ENCODE measurements at places on chromosomes 4 and X.

- DNase-seq: no peak
Observed at GRCh38 chr4:16195209-16195608, 31.1 kb downstream of the TAPT1 start.

GRCh38 chrX:42955349-42955748, 177.4 kb upstream of the PPP1R2C start:
- no peak for DNase-seq

- DNase-seq: no peak
Observed at GRCh38 chr4:117478702-117479101, 393.3 kb upstream of the TRAM1L1 start.

- DNase-seq: no peak
Observed at GRCh38 chrX:122833230-122833629, 350.8 kb upstream of the GRIA3 start.

DNA sequence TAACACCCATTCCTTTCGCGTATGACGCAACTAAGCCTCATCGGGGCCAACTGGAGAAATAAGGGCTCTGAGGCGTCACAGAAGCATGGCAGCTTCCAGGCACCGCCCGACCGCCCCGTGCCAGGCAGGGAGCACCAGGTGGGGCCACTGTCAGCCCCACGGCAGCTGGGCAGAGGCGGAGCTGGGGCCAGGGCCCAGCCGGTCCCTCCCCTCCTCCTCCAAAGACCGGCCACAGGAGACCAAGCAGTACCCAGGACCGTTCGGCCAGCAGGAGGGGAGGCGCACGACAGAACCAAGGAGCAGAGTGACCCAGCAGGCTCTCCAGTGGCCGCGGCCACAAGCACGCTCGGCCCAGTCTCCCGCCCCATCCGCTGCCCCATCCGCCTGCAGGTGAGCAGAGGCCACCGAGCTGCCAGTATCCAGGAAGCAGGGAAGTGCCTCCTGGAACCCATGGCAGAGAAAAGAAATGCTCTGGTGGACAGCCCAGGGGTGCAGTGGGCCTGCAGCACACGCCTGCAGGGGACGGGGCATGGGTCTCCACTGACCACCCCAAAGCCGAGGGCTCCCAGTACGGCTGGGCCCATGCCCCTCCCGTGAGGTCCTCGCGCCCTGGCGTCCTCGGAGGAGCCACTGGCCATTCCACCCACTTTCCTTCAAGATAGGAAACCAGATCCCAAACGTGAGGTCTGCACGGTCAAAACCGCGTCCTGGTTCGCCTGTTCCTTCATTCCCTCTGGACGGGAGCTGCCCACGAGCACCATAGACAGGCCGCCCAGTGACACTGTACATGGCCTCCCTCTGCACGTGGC, 9.6 kb downstream of the CTBP1 start:
- no peak for DNase-seq

DNA sequence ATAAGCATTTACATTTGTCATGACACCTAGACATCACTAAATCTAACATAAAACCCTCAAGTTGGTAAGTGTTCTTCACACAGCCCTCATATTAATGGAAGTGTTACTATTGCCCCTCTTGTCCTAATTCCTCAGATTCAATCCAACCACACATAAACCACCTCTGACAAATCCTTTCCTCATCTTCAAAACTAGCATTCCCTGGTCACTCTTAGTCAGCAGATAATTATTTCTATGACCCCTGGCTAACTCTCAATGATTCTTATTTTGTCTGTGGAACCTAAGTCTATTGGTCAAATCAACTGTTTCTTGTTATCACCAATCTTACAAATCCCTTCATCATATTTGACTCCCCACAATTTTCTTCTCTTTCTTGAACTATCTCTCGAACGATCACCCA, 168.6 kb downstream of the PPP3CA start:
- DNase-seq: no peak

DNA sequence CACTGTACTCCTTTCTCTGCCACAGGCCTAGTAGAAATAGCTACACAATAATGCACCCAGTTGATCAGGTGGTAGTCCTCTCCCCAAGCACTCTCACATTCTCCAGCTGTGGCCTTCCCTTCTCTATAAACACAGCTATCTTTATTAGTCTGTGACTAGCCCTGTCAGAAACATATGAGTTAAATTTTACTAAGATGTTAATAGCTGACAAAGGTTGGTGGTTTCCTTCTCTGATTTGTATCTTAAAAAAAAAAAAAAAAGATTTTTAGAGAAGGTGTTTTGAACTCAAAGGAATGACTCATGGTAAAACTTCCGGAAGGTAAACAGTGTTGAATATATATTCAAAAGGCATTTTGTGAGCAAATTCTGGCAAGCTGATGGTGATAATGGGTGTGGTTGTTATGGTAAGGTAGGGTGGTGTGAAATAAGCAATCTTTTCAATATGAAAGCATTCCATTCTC, 327.4 kb downstream of the PPP3CA start:
- no peak for DNase-seq

Data from stimulated activated CD4-positive, alpha-beta T cell treated with anti-CD3 and anti-CD28 coated beads, Interleukin-1b, Interleukin-23, amount 100 ng/mL, for 24 hours (primary cell).